ENCODE measurements at places on chromosomes 12 and 14.

GRCh38 chr14:78197051-78197450 is 26.9 kb downstream of the NRXN3 start:
- DNase-seq, result no peak

- DNase-seq, result peak; percentile 64
Measured at GRCh38 chr14:102164241-102164641, 24.5 kb downstream of the WDR20 start.

DNA sequence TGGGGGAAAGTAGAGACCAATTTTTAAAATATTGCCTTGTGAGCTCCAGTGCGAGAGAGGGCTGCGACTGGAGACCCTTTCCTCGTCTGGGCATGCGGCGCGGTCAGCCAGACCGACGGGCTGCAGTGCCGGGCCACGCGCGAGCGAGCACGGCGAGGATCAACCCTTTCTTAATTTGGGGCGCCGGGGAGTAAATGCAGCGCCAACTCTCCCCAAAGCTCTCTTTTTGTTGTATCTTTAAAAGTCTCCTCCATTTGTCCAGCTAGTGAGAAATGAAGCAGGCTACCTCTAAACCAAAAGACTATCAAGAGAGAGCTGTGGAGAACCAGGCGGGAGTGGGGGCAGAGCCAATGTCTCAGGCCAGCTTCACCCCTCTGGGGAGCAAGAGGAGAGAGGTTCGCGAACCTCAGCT is 1.4 kb downstream of the SIX1 start:
- no peak for DNase-seq

GRCh38 chr12:6376079-6376869 is 911 bp upstream of the SCNN1A start:
- peak; percentile 52 for DNase-seq

- no peak for DNase-seq
Measured at GRCh38 chr14:86104691-86105265, 574.8 kb downstream of the FLRT2 start.

DNA sequence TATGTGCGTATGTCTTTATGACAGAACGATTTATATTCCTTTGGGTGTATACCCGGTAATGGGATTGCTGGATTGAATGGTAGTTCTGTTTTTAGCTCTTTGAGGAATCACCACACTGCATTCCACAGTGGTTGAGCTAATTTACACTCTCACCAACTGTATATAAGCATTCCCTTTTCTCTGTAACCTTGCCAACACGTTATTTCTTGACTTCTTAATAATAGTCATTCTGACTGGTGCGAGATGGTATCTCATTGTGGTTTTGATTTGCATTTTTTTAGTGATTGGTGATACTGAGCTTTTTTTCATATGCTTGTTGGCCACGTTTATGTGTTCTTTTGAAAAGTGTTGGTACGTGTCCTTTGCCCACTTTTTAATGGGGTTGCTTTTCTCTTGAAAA is 49.7 kb downstream of the FRS2 start:
- peak; percentile 58 for DNase-seq

GRCh38 chr12:111788178-111788654 is 21.5 kb downstream of the ALDH2 start:
- DNase-seq, result no peak

GRCh38 chr12:25438638-25439037 is 114.4 kb downstream of the LMNTD1 start:
- DNase-seq, result peak; percentile 15

- no peak for DNase-seq
Measured at GRCh38 chr12:102468261-102468915, 12.0 kb downstream of the IGF1 start.

- peak; percentile 72 for DNase-seq
Measured at GRCh38 chr12:118330421-118331018, 42.2 kb downstream of the TAOK3 start.

- DNase-seq, result peak; percentile 34
Measured at GRCh38 chr12:91890742-91891141, 254.9 kb downstream of the BTG1 start.

DNA sequence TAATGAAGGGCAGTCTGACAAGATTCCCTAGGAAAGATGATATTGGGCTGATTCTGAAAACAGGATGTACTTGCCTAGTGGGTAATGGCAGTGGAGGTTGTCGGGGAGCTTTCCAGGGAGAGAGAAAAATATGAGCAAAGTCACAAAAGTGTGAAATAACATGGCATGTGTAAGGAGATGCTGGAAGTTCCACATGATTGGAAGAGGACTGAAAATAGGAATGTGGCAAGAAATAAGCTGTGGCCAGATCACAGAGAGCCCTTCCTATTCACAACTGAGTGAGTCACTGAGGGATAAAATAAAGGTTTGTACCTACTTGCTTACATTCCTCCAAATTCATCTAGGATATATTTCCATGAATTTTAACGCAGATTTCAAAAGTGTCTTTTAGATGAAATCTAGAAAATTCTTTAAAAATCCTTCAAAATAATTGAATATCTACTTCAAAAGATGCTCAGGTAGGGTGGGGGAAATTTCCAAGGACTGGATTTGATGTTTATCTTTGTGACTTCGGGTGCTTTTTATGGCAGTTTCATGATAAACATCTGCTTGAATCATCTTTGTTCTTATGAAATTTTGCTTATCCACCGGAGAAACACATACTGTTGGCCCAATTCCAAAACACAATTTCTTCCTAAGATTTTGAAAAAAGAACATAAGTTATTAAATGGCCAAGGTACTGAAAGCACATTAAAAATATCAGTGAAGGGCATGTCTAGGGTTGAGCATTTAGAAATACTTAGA is 36.3 kb upstream of the SLC2A13 start:
- DNase-seq, result peak; percentile 19

GRCh38 chr14:49497725-49498348 is 88.3 kb downstream of the RPS29 start:
- peak; percentile 80 for DNase-seq

DNA sequence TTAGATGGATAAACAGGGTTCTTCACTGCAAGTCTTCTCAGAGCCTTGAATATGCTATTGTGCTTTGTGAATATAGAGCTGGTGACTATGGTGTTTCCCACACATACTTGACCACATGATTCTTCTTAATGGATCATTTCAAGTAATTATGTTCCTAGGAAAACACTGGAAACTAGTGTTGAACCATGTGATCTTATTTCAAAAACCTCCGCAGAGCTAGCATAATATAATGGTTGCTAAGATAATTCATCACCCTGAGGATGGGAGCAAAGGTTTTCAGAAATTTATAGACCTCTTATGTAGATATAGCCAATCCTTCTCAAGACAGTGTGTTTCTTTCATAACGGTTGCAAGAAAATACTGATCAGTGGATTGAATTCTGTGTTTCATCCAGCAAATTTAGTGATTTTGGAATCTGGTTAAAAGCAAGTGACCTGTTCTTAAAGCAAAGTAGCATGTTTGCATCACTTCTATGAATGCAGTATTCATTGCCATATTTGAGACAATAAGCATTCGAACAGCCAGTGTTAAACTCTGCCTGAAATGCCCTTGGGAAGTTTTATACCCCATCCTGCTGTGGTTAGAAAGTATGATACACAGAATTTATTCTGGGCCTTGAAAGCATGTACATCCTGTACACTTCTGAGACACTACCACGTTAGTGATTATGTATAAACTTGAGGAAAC is 341.0 kb upstream of the E2F7 start:
- DNase-seq, result no peak

- DNase-seq, result peak; percentile 18
Measured at GRCh38 chr12:132445884-132446632, 43.9 kb upstream of the FBRSL1 start.

DNA sequence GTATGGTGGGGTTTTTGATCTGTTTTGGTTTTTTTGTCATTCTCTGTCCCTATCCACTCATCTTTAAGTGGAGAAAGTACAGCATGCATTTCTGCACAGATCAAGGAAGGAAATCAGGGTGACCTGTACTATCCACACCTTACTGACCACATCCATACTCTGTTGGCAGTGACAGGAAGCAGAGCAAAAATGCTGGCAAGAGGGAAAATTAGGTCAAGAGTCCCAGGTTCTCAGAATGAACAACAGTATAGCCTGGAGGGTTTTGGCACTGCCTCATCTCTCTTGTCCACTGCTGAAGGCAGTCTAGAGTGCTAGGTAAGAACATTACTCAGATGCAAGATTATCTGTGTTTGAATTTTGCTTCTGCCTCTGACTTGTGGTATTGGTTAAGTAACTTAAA is 70.7 kb downstream of the TAOK3 start:
- DNase-seq, result peak; percentile 89

DNA sequence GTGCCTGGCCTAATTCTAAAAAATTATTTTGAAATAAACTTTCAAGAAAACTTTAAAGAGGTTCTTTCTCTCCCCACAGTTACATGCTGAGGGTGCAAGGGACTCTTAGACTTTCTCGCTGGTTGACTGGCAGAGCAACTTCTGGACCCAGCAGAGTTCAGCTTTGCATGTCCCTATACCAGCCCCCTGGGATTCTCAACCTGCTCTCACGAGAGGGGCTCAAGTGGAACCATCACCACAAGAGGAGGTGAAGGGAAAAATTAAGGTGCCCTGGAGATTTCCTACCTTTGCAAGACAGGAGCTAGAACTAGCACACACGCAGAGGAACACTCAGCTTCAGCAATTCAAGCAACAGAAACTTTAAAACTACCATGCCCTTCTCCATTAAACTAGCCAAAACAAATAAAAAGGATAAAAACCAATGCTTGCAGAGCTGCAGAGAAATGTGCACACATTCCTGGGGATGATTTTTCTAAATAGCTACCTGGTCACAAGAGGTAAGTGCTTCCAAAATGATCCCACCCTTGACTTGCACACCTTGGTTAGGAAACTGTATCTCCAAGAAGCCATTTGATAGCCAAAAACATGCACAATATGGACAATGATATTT is 2.5 kb downstream of the HVCN1 start:
- DNase-seq, result no peak

DNA sequence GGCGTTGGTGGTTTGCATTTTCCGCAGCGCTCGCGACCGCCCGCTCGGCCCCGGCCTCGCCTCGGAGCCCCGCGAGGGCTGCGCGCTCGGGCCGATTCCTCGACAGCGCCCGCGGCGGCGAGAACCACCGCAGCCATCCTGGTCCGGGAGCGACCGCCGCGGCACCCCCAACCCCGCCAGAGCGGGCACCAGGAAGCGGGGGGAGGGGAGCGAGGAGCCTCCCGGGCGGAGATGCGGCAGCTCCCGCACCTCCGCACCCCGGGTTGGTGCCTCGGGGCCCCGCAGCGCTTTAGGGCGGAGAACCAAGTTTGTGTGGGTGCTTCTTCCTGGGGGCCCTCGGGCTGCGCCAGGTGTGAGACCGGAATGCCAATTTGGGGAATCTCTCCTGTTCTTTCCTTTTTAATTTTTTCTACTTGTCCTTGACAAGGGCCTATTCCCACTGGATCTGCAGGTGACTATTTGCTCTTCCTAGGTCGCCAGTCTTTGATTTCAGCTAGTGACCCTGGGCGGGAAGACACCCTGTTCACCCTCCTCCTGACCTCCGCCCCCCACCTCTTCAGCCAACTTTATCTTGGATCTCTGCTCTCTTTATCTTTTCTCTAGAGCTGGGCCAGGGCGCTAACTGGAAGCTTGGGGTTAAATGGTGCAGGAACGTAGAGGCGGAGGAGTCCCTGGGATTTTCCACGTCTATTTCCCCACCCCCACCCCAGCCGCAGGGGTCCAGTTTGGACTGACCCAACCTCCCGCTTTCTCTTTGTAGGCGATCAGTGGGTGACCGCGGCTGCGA is at the start of gene SOCS2:
SOCS2 (plus strand) TSS at position 751 of the 787 bp plus-strand sequence. CDS start 223 bp downstream, outside the sequence.
- DNase-seq, result peak; percentile 68

DNA sequence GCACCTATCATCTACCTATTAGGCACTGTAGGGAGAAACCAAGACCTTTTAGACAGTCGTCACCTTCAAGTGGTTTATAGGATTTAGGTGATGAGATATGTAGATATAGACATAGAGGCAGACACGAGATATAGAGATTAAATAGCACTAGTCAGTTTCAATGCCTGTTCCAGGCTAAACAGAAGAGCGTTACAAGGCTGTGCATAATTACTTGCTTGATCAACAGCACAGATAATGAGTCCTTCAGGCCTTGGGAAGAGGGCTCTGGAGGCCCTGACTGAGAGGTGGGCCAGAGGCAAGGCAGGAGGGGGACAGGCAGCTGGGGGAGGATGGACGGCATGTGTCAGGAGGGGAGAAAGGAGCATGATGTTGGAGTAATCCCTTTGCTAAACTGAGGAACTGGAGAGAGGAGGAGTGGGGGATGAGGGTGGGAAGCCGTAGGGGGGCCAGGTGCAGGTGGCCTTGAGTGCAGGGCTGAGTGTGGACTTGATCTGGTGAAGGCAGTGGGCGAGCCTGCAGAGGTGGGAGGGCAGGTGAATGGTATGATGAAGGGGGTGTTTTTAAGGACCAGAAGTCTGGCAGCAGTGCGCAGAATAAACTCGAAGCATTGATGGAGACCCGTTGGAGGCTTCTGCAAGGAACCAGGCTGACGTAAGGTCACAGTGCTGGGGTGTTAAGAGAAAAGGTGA is 43.9 kb upstream of the ATP23 start:
- DNase-seq, result no peak

- peak; percentile 72 for DNase-seq
Measured at GRCh38 chr12:64392221-64392620, 1.7 kb upstream of the C12orf56 start.

DNA sequence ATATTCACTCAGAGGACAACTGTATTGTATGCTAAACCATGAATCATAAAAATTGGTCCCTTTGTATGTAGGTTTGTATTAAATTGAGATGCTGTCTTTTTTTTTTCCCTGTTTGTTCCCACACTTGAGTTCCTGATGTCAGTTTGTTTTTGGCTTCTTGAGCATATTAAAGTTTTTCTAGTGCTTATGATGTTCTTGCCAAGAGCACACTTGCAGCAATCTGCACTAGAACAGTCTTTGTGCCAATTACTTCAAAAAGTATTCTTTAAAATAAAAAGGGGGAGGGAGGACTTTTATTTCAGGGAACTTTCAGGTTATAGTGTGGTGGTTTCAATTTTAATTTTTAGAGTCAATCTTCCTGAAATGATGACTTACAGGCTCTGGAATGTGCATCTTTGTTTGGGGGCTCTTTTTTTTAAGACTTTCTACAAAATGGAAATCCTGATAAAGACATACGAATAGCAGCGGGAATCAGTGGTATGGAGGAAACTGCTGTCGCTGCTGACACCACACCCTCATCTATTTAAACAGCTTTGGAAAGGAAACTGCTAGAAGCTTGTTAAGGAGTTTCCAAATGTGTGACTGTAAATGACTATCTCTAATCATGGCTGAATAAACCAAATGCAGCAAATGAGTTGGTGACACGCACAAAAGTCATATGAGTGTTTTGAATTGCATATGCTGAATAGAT is 188.6 kb downstream of the EGLN3 start:
- no peak for DNase-seq

Data from ELR (cell line).